ENCODE measurements at places on chromosomes 6 and 20.

GRCh38 chr6:3022765-3023662 lies 23.3 kb downstream of the NQO2 start:
- peak; percentile 55 for DNase-seq

DNA sequence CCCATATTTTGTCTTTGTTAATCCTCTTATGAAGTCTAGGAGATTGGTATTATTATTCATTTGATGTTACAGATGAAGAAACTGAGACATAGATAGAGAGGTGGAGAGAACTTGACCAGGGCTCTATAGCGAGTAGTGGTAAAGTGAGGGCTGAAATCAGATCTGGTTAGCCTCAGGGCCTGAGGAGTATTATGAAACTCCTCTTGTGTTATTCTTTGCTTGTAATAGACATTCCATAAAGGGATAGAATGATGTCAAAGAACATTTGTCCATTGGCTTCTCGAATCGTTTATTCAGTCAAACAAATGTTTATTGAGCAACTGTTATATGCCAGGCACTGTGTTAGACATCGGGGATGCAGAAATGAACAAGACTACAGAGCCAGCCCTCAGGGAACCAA lies at the start of gene IL22RA2:
IL22RA2 (minus strand) TSS at position 144 of the 400 bp plus-strand sequence. CDS start 11,895 bp downstream, outside the sequence.
- DNase-seq, result no peak

GRCh38 chr20:50446351-50447101 lies 63.7 kb upstream of the PTPN1 start:
- DNase-seq, result no peak

- DNase-seq, result no peak
Observed at GRCh38 chr20:47843886-47844567, 58.7 kb upstream of the SULF2 start.

DNA sequence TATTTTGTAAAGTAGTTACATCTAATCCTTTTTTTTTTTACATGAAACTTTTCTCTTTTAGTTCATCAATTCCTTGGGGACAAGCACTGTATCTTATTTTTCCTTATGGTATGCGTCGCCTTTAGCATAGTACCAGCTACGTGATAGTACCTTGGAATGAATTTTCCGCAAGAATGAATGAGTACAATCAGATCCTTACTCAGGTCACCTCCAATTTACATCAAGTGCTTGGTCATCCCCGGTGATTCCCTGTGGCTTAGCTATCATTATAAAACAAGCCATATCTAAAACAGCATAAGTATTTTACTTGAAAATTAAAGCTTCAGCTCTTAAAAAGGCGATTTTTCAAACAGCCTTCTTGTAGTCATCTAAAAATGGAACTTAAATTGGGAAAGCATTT lies 680.4 kb upstream of the MAP3K7 start:
- DNase-seq, result no peak

DNA sequence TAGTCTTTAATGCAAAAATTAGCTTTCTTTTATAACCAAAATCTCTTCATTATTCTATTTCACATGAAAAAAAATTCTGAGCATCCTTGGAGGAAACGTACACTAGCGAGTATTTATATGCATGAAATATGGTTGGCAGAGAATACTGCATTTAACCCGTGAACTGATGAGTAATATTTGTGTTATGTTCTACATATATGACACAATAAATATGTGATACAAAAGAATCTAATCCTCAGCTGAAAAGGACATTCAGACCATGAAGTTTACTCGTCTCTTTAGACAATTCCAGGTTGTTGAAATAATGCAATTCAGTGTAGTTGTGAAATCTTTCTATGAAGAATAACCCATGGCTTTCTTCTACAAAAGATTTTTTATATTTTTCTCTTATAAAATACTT lies 524.8 kb upstream of the MAN1A1 start:
- no peak for DNase-seq

GRCh38 chr20:44038681-44039123 lies 124.0 kb downstream of the TOX2 start:
- DNase-seq, result peak; percentile 63

GRCh38 chr6:13372688-13373487 lies 44.6 kb upstream of the TBC1D7 start:
- DNase-seq, result no peak

DNA sequence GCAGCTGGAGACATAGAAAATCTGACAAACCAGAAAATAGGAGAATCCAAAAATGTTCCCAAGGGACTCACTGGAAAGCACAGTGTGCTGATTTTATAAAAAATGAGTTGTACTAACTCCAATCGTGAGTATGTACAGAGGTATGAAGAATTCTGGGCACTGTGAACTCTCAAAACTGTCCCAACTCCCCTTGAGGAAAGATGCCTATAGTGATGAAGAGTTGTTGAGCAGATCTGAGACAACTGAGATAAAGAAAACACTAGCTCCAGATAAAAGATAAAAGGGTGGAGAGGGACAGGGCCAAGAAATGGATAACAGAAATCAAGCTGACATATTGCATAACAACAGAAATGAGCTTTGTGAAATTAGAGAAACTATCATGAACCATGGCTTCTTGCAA lies 481.4 kb downstream of the MAFB start:
- no peak for DNase-seq

GRCh38 chr6:167294241-167294640 lies 3.1 kb downstream of the UNC93A start:
- DNase-seq, result no peak

DNA sequence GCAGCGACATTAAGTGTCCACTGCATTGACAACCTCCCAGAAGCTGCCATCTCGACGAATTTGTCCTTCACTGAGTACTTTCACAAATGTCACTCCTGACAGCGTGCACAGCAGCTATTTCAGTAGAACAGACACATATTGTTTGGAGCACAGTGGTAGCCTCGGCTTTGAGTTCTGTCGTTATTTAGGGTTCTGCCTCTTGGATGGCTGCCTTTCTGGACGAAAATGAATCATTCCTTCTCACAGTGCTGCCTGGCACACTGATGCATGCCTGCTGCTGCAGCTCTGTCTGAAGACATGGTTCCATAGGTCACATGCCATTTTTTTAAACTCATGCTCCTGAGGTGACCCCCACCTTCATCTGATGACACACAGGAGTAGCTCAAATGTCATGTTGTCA lies 477.0 kb downstream of the C6orf118 start:
- DNase-seq, result no peak

GRCh38 chr6:74936886-74937285 lies 269.0 kb downstream of the COL12A1 start:
- no peak for DNase-seq

DNA sequence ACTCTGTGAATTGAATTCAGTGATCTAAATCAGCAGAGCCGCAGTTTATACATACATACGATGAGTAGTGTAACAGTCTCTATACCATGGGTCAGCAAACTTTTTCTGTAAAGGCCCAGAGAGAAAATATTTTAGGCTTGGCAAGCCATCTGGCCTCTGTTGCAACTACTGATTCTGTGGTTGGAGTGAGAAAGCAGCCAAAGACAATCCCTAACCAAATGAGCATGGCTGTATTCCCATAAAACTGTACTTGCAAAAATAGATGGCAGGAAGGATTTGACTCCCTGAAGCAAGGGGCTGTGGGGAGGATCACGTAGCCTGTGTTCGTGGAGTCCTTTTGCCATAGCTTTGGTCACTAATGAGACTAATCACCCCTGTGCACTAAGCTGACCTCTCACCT lies 17.9 kb upstream of the MOCS1 start:
- no peak for DNase-seq

DNA sequence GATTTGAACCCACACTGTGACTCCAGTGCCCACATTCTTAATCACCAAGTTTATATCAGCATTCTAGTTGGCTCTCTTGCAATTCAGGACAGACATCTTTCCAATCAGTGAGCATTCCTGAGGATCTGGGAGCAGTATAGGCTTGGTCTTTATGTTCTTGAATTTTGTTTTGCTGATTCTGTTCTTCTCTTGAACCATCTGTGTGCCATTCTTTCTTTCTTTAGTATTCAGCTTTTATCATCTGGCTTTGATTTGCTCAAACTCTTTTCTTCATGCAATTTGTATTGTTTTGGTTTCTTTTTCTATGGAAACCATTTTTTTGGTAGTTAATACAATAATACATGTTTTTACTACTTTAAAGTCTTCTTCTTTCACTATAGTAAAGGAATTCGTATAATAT lies 162.4 kb downstream of the CD109 start:
- no peak for DNase-seq

DNA sequence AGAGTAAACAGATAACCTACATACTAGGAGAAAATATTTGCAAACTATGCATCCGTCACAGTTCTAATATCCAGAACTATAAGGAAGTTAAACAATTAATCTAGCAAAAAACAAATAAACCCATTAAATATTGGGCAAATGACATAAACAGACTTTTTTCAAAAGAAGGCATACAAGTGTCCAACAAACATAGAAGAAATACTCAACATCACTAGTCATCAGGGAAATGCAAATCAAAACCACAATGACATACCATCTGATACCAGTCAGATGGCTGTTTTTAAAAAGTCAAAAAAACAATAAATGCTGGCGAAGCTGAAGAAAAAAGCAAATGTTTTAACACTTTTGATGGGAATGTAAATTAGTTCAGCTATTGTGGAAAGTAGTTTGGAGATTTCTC lies 1117.7 kb upstream of the MAP3K7 start:
- no peak for DNase-seq

GRCh38 chr20:52975029-52975732 lies 3.0 kb downstream of the TSHZ2 start:
- DNase-seq, result no peak

GRCh38 chr20:35215066-35215956 lies 11.2 kb upstream of the MMP24 start:
- no peak for DNase-seq

All from NCI-H2227 treated with DMSO at 0.1 percent for 48 hours (cell line).